ENCODE measurements at places on chromosomes 6 and 20.

GRCh38 chr6:90319044-90319443 lies 22.4 kb upstream of the BACH2 start:
- peak; percentile 49 for DNase-seq

GRCh38 chr6:23478312-23478711 lies 647.7 kb upstream of the NRSN1 start:
- DNase-seq: no peak

DNA sequence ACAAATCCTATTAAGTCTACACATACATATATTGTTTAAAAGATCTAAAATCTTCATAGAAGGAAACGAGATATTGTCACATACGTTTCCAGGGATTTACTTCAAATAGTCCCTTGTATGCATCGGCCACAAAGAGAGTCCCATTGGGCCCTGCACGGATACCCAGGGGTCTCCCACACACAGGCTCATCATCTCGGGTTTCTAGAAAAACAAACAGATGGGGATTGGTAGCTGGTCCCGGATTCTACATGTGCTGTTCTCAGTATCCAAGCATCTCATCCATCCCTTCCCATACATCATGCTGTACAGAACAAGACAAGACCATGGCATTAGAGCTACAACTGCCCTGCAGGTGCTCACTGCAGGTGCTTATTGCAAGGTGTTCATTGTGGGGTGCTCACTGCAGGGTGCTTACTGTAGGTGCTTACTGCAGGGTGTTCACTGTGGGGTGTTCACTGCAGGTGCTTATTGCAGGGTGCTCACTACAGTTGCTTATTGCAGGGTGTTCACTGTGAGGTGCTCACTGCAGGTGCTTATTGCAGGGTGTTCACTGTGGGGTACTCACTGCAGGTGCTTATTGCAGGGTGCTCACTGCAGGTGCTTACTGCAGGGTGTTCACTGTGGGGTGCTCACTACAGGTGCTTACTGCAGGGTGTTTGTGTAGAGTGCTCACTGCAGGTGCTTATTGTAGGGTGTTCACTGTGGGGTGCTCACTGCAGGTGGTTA lies 21.0 kb downstream of the APMAP start:
- no peak for DNase-seq

- no peak for DNase-seq
Measured at GRCh38 chr20:17369506-17369905, 142.7 kb downstream of the PCSK2 start.

DNA sequence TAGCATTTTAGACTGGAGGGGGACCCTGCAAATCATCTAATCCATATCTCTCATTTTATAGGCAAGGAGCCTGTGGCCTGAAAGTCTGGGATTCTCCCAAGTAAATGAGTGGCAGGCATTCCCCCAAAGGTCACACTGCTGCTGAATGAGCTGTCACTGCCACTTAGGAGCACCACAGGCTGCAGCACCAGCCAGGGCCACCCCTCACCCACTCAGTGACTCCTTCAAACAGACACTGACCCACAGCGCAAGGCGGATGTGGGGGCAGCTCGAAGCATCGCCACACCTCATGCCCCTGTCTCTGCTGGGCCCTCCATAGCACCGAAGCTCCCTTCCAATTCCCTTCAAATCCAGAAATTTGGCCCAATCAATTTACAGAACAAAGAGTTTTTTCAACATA lies 119.9 kb upstream of the ARID1B start:
- DNase-seq: no peak

DNA sequence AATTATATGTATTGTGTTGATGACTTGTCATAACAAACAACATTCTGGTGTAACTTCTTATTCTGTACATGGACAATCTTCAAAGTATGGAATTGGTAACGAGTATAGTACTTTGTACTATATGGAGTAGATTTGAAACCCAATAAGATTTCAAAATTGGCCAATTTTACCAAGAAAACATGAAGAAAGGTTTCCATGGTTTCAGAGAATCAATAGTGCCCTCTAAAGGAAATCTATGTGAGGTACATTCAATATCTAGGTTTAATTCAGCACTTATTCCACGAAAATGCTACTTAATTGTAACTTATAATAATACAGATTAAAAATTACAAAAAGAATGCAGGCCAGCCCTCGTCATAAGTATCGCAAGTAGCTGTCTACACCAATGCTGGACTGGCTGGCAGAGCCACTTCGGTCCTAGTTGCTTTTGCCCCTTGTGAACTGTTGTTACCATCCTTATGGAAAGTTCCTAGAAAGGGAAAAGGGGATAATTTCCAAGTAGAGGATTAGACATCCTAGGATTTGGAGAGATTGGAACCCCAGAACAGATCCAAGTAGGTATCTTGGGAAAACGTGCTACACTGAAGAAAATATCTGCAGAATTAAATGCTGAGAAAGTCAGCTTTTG lies 70.9 kb downstream of the LCA5 start:
- peak; percentile 38 for DNase-seq

GRCh38 chr6:156899532-156900135 lies 122.5 kb downstream of the ARID1B start:
- no peak for DNase-seq

GRCh38 chr20:13307562-13308163 lies 86.6 kb downstream of the ISM1 start:
- no peak for DNase-seq

DNA sequence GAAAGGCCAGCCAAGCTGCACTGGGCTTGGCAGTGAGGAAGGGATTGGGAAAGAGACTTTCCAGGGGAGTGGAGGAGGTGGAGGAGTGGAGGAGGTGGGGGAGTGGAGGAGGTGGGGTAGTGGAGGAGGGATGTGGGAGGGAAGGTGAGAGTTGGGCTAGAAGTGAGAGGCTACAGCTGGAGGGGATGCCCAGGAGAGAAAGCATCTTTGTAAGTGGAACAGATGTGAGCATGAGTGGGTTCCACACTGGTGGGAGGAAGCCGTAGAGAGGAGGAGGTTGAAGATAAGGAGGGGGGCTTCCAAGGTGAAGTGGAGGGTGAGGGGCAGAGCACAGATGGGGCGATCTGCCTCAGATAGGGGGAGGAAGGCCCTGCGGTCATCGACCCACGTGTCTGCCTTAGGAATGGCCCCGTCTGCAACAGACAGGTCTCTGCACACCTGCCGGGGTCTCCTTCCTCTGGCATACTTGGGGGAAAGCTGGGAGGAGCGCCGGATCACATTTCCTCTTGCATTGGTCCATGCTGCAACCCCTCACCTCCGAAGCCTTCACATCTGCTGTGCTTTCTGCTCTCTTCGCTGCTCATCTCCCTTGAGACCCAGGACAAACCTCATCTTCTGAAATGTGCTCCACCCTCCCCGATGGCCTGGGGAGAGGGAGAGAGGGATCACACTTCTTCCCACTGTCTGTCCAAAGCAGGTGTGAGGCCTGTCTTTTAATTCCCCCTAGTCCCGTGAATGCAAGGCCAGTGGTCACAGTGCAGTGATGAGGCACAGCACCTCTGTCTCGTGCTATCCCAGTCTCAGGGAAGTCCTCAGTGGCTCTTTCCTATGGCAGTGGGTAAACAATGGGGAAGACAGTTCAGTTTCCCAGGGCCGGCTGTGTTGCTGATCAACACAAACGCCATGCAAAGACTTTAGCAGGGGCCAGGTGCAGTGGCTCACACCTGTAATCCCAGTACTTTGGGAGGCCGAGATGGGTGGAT lies 48.6 kb upstream of the SNX9 start:
- no peak for DNase-seq

DNA sequence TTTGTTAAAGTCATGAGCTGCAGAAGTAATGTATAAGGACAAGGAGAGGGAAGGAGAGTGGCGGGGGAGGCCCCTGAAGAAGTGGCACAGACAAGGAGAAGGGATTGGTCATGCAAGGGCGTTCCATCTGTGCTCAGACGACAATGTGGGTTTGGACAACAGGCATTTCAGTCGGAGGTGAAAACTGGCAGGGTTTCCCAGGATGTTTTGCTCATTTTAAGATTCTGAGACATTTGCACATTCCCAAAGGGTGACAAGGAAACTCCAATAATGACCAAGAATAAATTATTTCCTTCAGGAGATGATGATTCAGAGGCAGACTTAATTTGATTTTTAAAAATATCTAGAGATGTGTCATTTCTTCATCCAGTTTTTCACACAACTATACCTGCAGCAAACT lies 181.8 kb downstream of the HIVEP2 start:
- DNase-seq: peak; percentile 73
